ENCODE measurements at places on chromosomes 5 and 9.

- no peak for DNase-seq
These were observed 30.8 kb upstream of the AGGF1 start for GRCh38 chr5:76999451-76999850.

DNA sequence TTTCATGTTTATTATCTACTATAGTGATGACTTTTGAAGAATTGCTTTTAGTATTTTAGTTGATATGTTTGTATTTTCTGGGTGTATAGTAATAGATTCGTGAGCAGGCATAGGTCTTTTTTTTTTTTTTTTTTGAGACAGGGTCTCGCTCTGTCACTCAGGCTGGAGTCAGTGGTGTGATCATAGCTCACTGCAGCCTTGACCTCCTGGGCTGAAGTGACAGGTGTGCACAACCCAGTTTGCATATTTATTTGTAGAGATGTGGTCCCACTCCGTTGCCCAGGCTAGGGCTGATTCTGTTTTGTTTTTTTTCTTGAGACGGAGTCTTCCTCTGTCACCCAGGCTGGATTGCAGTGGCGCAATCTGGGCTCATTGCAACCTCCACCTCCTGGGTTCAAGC lies 11.9 kb downstream of the ERBIN start:
- no peak for DNase-seq

GRCh38 chr5:89934069-89934468 lies 475.5 kb downstream of the CETN3 start:
- no peak for DNase-seq

GRCh38 chr5:93360436-93361088 lies 220.5 kb downstream of the NR2F1-AS1 start:
- no peak for DNase-seq

DNA sequence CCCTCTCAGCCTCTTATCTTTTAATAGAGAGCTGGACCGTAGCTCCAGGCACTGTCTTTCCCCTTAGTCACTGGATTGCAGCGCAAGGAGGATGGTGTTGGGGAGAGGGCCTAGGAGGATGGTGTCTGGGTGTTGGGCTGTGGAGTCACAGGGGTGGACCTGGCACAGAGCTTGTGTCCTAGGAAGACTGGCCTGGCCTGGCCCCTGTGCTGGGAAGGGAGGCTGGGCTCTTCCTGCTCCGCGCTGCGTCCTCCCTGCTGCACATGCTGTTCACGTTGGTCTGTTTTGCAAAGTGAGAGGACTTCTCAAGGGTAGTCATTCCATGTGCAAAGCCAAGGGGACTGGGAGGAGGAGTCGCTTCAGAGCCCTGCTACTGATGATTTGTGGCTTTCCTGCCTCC lies 123.9 kb downstream of the EHMT1 start:
- no peak for DNase-seq

DNA sequence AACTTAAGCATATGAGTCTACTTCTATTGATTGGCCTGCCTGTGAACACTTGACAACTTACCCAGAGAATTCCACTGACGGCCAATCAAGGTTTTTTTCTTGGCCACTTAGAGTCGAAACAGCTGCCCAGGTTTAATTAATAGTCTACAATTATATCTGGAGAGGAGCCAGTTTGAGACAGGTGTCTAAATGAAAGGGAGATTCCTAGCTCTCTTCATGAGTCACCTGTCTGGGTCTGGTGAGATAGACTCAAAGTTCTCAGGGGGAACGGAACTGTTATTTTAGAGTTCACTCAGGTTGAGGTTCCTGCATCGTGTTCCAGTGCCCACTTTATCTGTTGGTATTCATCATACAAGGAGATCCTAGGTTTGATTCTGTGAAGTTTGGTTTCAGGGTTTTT lies 111.0 kb downstream of the CD180 start:
- DNase-seq, result no peak

Measured in stimulated activated CD8-positive, alpha-beta memory T cell treated with anti-CD3 and anti-CD28 coated beads, Interleukin-4, amount 100 ng/mL, for 4 hours (primary cell).